ENCODE measurements at places on chromosomes 1 and 21.

DNA sequence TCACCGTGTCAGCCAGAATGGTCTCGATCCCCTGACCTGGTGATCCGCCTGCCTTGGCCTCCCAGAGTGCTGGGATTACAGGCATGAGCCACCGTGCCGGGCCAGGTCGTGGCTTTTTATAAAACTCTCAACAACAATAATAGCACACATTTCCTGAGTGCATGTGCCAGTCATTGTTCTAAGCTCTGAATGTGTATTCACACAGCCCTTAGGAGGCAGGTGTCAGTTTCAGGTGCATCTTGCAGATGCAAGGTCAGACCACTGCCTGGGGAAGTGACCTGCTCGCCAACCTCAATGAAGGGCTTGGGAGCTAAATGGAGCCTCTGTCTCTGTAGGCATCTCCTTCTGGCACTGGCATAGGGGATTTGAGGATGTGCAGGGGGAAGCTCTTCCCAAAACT, 1.6 kb upstream of the LEFTY2 start:
- no peak for DNase-seq

DNA sequence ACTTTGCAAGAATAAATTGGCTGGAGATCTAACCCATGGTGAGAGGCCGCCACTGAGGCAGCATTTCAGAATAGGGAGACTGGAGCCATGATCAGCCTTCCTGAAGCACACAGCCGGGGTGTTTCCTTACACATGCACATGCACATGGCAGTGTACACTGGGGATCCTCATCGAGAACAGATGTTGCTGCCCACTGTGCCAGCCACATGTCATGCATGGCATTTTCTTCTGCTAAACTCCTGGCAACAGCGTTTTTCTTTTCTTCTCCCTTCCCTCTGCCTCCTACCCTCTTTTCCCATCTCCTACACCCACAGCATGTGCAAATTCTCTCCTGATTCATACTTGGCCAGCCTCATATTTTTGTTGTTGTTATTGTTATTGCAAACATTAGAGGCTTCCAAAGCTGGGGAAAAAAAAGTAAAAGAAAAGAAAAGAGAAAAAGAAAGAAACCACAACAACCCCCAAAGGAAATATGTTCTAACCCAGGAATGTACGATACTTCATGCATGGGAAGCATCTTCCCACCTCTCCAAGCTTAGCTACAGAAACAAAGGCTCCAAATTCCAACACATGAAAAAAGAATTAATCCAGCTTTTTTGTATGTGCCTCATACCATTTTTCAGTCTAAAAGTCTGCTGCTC, 344.0 kb downstream of the ASTN1 start:
- DNase-seq, result no peak

DNA sequence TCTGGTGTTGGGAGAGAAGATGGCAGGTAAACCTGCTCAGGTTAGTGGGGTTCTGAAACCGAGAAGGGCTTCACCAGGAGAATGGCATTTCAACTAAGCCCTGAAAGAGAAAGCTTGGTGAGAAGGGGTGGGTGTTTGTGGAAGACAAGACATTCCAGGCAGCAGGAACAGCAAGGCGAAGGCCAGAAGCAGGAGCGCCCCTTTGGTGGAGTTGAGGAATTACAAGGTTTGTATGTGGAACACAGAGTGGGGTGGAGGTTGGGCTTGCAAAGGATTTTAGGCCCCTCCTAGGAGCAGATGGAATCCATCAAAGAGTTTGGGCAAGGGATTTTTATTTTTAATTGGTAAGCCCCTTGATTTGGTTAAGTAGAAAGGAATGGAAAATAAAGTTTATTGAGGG, 24.8 kb upstream of the ELOA start:
- no peak for DNase-seq

GRCh38 chr21:43345746-43346409, 81.1 kb downstream of the SIK1 start:
- DNase-seq, result no peak

- DNase-seq, result no peak
Observed at GRCh38 chr1:46675549-46676314, 4.1 kb downstream of the TEX38 start.

DNA sequence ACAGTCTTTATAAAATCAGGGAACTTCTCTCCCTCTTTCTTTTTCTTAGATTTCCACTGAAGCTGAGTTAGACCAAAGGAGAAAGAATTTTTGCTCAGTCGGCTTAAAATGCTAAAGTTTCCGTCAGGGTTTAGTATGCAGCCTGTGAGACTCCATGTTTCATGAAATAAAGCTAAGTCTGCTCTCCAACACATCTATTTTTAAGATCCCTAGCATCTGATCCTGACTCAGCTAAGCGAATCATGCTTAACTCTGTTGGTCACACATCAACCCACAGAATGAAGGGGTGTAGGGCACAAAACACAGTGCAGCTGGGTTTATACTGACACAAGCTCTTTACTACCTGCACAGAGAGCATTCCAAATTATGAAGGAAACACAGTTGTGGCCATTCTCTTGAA, 102.4 kb upstream of the ZNF281 start:
- DNase-seq, result no peak

GRCh38 chr1:56322211-56322610, 257.2 kb downstream of the PLPP3 start:
- no peak for DNase-seq

DNA sequence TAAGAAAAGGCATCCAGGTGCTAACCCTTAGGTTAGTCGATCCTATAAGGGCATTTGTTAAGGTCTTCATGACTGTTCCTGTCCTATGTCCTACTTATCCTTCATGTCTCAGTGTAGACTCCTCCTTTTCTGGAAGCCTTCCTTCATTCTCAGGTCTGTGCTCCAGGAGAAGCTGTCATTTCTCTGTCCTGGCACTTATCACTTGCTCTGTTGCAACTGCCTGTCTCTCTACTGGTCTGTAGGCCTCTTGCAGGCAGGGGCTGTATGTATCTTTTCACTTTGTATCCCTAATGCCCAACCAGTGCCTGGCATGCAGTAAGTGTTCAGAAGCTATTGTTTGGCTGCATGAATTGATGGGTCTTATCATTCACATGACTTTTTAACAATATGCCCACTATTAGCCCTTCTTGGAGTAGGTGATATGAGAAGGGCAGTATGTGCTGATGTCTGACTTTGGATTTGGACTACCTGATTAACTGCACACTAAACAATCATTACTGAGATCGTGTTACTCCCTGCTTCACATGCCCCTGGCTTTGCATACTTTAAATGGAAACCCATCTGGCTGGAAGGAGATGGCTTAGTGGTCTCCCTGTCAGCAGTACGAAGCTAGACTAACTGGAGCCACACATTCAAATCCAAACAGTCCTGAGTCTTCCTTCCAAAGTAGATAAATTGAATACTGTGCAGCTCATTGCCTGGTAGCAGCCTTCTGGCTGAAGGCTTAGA, 88.8 kb downstream of the RGL1 start:
- DNase-seq, result no peak

- DNase-seq, result no peak
Observed at GRCh38 chr21:46001821-46002681, 20.5 kb downstream of the COL6A1 start.

- DNase-seq, result no peak
Observed at GRCh38 chr1:154729031-154729442, 121.1 kb upstream of the ADAR start.

DNA sequence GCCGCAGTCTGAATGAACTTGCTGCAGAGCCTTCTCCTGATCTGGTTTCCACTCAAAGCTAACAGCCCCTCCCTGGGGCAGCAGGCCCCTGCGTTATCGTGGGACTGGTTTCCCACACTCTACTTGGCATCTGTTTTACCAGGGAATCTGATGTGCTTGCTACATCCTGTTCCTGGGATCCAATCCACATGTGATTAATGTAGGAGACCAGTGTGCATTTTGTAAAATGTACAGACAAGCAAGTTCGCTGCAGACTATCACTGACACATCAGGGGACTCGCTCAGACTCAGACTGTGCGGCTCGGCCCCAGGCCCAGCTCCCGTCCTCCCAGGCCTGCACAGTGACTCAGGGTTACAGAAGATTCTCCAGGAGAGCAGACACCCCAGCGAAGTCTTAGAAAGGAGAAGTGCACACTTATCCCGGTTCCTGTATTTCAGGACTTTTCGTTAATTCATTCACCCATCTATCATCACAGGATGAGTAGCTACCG, 340.1 kb downstream of the MATN1 start:
- no peak for DNase-seq

Measured in activated CD8-positive, alpha-beta memory T cell treated with anti-CD3 and anti-CD28 coated beads for 4 hours (primary cell).